ENCODE measurements at places on chromosomes 7 and 10.

GRCh38 chr7:155380976-155381851 lies 76.7 kb upstream of the EN2 start:
- no peak for DNase-seq

GRCh38 chr7:126501617-126502016 lies 751.1 kb downstream of the GRM8 start:
- no peak for DNase-seq

GRCh38 chr10:28363376-28363775 lies 60.5 kb upstream of the MPP7 start:
- no peak for DNase-seq

- peak; percentile 32 for DNase-seq
Observed at GRCh38 chr10:22931948-22932347, 4.1 kb downstream of the ARMC3 start.

DNA sequence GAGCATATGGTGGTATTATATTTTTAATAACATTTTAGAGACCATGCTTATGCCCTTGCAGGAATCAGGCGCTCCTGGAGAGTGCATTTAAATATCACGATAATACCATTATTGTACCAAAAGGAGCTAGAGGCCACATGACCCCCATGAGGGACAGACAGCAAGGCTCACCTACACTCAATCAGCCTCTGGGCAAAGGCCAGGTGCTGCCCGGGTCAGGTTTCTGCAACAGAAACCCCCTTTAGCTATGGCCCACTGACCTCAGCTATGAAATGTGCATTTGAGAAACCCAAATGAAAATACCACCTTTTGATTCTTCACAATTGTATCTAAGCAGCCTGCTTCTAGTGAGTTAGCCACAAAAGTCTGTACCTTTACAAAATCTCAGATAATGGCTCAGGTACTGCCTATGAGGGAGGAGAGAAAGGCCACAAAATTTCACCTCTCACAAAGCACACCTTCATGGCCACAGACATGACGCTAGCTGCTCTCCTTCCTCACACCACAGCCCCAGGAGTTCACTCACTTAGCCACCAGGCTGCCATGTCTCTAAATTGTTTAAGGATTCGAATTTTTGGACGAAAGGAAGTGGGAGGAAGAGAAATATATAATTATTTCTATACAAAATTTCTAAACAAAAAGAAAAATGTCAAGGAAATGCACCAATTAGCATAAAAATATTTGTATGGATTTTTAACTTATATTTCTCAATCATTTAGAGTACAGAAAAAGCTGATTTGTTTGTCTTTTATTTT lies 79.9 kb downstream of the GLI3 start:
- DNase-seq = no peak

DNA sequence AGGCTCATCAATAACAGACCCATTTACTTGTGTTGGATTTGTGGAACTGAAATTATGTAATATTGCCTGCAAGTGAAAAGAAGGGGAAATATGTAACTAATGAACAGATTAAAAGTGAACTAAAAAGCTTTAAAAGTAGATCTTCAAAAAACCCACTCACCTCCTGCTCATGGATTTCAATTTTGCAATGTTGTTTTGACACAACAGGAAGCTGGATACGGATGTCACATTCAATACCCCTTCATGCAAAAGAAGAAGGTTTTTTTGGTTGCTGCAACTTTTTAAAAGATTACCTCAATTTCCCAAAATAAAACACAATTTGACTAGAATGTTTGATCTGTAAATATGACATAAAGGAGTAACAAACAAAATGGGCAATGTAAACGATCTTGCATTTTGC lies 3.3 kb downstream of the MKI67 start:
- DNase-seq = no peak

- no peak for DNase-seq
Observed at GRCh38 chr10:133211141-133211830, 18.7 kb upstream of the UTF1 start.

DNA sequence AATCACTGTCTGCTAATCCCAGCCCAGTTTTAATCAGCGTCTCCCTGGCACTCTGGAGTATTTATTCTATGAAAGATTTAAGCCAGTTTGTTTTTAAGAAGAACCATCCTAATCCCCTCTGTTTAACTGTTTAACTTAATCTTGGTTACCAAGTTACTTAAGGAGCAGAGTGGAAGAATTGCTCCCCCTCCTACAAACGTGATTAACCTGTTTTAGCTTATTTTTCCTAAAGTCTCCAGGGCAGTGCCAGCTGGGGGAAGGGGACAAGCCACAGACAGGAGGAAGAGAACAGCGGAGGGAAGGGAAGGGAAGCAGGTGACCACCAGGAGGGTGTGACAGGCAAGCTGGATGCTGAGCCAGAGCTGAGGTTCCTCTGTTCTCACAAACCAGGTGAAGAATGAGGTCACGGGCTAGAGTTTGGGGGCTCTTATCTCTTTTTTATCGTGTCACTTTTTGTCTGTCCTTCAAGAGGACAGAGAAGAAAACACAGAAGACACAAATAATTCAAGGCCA lies 1.7 kb downstream of the SLC13A4 start:
- DNase-seq = no peak

Measured in astrocyte of the cerebellum (primary cell).